ENCODE measurements at places on chromosomes 12 and 14.
A peak's percentile ranks its signal among the peaks of the same experiment; 100 is the strongest.

DNA sequence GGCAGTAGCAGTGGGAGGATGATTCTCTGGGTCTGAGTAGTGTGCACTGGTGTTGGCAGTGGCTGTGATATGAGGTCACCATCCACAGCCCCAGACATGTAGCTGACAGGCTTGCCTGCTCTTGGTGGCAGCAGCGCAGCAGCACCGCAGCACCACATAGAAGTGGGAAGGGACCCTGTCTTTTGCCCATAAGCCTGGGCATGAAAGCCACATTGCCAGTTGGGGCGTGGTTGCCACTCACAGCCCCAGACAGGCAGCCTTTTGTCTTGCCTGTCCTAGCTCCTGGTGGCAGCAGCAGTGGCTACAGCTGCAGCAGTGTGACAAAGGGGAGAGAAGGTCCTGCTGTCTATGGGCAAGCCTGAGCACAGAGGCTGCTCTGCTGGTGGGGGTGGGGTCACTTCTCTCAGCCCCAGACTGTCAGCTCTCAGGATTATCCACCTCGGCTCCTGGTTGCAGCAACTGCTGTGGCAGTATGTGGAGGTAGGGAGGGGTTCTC, 71.5 kb downstream of the BRMS1L start:
- DNase-seq: no peak

DNA sequence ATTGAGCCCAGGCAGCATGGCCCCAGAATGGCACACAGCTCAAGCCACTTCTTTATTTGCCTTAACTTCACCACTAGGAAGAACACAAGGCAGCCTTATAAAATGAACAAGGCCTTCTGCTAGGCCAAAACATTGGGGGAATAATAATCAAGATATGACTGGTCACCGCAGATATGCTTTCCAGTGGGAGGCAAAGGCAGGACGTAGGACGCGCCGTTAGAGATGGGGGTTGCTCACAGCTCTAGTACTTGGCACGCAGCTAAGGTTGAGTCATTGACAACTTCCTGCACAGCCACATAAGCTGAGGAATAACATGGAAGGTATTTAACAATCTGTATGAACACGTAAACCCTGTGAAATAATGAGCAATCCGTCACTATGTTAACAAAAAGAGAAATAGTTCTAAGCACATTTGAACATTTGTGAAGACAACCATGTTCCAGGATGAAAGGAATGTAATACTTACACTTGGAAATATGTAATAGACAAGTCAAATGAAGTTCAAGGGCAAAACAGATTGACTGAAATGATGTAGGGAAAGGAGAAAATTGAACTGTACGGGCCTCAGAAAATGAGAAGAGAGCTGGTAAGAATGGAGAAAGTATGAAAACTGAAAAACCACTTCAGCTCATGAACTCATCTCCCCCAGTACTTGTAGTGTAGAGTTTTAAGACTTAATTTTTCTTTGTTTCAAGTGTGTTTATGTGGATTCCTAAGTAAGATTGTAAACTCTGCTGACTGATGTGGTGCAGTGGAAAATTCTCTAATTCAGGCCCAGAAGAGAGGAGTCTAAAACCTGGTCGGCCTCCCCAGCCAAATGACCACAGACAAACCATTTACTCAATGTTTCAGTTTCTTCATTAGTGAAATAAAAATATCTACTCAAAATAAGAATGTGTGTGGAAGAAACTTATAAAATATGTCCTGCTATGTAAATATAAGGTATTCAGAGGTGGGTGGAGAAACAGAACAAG, 59.3 kb upstream of the CCDC91 start:
- no peak for DNase-seq

- no peak for DNase-seq
These were observed 747.6 kb upstream of the LRFN5 start for GRCh38 chr14:40859055-40859454.

- DNase-seq: peak; percentile 32
These were observed 18.5 kb downstream of the PPP2R5E start for GRCh38 chr14:63524537-63525155.

DNA sequence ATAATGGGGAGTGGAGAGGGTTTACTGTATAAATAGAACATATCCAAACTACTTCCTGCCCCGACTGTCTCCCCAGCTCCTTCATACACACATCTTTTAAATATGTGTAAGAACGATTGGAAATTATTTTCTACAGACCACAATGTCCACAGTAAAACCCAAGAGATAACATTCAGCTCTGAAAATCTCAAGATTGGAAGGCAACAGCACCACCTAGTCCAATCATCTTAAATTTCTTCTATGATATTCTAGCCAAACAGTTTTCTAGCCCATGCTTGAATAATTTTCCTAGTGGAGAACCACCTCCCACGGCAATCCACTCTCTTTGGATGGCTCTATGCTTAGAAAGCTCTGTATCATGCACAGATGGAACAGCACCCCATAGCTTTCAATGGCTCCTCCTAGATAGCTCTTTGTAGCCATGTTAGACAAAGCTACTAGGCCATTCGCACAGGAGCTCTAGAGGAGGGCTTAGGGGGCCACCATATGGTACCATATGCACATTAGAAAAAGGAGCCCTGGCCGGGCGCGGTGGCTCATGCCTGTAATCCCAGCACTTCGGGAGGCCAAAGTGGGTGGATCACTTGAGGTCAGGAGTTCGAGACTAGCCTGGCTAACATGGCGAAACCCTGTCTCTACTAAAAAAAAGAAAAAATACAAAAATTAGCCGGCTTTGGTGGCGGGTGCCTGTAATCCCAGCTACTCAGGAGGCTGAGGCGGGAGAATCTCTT, 18.1 kb downstream of the VDR start:
- DNase-seq: no peak

DNA sequence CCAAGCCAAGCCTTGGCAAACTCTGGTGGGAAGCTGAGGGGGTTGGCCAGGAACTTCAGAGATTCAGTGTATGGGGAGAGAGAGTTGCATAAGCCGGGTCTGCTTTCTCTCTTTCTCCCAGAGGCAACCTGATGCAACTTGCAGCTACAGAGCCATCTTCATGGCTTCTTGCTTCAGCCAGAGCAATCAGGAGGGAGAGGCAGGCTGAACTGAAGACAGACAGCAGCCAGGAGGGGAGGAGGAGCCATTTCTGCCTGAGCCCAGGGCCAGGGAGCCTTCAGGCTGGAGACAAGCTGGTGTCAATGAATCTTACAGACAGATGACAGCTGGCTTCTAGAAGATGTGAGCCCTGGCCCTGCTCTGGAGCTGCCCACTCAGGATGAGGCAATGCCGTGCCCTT, 18.7 kb downstream of the NPC2 start:
- DNase-seq: no peak

DNA sequence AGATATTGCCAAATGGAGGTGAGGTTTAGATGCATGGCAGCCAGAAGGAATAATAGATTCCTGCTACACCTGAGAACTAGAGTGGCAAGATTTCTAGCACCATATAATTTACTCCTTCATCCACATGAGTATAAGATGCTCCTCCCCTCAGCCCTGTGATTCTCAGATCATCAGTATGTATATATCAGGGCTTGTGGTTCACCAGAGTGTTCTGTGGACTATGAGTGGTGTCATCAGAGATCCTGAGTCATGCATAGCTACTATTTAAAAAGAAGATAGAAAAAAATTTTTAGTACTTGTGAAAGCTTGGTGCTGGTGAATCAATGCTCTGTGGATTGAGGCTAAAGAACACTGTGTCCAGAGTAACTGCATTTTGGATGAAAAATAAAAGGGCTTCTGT, 285.9 kb downstream of the BMP4 start:
- no peak for DNase-seq
